ENCODE measurements at places on chromosomes 6 and 20. TPM values are rescaled to one million over a fixed set of nuclear protein-coding genes. Genes with fewer than 3 reads are reported as not detected.

DNA sequence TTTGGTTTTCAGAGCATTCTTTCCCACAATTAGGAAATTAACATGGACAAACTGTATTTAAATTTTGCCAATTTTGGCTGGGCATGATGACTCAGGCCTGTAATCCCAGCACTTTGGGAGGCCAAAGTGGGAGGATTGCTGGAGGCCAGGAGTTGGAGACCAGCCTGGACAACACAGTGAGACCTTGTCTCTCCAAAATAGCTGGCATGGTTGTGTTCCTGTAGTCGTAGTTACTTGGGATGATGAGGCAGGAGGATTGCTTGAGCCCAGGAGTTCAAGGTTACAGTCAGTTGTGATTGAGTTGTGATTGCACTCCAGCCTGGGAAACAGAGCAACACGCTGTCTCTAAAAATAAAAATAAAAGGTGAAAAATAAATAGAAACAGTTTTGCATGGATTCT, 15.0 kb downstream of the PANK2 start:
- DNase-seq: no peak

- peak; percentile 90 for DNase-seq
These were observed 116.3 kb downstream of the OR2B2 start for GRCh38 chr6:27795697-27796494.

The RUNX2 gene
- total RNA-seq: 0.79 TPM

The SLC22A3 gene
- 8.6 TPM for total RNA-seq

DNA sequence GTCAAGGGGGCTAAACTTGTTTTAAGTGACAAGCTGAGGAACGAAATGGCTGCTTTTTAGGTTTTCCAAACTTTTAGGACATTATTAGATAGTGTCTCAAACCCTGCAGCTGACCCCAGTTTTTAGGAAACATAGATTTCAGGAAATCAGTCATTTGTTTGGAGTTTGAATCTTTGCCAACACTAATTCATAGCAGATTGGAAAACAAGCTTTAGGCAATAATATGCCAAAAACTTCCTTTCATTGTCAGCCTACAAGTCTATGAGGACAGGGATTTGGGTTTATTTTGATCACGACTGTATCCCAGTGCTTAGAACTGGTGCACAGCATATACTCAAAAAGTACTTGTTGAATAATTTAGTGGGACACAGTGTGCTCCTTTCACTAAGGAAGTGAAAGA, 123.2 kb downstream of the TINAG start:
- DNase-seq: no peak

DNA sequence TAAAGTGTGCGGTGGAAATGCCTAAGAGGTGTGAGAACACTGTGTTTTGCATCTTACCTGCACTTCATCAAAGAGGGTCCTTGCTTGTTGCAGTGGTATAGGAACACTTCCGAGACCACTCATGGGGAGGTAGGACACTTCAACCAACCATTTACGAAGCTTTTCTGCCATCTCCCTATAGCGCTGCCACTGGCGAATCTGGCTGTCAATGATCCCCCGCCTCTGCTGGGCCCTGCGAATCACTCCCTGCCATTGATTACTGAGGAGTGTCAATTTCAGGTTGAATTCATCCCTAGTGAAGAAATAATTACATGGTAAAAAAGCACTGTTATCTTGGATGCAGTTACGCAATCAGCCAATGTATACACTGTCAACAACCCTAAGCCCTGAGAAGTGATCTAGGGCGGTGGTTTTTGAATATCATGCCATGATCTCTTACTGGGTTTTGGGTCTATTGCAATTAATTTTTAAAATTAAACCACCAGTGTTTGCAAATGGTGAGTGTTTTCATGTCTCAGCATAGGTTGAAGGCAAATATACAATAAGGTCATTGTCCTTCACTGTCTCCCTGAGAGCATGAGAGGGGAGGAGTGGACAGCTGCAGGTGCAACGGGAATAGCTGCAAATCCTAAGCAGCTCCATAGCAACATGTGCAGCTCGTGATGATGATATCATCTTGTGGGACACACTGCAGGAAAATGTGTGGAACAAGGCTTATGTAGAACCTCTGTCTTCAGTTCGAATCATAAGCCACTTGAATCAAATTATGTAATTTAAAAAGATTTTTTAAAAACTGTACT, 400.6 kb downstream of the ESR1 start:
- DNase-seq: no peak

The MAS1 gene
- total RNA-seq: not detected

- DNase-seq: no peak
These were observed 56.0 kb downstream of the TENT5A start for GRCh38 chr6:81696524-81696923.

The SUMO4 gene
- total RNA-seq: 1.2 TPM

DNA sequence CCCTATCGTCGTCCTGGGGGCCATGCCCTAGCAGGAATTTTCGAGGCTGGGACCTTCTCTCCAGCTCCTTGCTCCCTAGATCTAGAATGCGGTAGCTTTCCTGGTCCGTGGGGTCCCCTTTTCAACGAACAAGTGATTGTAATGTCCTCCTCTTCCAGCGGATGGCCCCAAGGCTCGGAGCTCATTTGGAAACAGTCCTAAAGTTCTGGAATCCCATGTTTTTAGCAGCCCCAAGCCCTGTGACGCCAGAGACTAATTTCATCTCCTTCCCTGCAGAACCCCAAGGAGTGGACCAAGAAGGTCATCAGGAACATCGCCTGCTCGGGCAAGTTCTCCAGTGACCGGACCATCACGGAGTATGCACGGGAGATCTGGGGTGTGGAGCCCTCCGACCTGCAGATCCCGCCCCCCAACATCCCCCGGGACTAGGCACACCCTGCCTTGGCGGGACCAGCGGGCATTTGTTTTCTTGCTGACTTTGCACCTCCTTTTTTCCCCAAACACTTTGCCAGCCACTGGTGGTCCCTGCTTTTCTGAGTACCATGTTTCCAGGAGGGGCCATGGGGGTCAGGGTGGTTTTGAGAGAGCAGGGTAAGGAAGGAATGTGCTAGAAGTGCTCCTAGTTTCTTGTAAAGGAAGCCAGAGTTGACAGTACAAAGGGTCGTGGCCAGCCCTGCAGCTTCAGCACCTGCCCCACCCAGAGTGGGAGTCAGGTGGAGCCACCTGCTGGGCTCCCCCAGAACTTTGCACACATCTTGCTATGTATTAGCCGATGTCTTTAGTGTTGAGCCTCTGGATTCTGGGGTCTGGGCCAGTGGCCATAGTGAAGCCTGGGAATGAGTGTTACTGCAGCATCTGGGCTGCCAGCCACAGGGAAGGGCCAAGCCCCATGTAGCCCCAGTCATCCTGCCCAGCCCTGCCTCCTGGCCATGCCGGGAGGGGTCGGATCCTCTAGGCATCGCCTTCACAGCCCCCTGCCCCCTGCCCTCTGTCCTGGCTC, 48.5 kb downstream of the PYGB start:
- DNase-seq: no peak

DNA sequence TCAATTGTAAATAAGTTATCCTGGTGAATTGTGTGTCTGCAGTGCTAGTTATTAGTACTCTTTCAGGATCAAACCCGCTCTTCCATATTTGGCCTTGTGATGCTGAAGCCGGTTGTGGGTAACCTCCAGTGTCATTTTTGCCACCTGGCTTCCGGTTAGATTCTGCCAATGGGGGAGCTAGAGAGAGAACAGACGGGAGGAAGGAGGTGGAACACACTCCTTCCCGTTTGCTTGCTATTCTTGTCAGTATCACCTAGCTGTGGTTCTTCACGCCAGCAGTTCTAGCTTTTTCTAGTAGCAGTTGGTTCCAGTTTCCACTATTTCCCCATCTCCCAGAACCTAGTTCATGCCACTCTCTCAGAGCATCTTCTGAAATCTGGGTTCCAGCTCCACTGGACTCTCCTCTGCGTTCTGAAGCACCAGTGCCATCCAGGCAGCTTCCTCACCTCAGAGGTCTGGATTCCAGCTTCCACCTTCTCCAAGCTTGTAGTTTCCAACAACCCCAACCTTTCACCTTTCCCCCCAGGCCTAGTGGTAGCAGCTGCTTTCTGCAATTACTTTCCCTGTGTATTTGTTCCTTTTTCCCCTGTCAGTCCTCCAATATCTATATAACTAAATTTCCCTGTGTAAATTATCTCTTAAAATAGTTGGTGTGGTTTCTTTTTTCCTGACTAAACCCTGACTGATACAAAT, 46.9 kb upstream of the LOC128125822 start:
- no peak for DNase-seq

The OR2H1 gene
- not detected for total RNA-seq

The EYS gene
- 0.26 TPM for total RNA-seq

The CCDC28A gene
- total RNA-seq: 11.4 TPM

- DNase-seq: no peak
These were observed 10.8 kb upstream of the ANKRD60 start for GRCh38 chr20:58239216-58239615.

The CAGE1 gene
- not detected for total RNA-seq

DNA sequence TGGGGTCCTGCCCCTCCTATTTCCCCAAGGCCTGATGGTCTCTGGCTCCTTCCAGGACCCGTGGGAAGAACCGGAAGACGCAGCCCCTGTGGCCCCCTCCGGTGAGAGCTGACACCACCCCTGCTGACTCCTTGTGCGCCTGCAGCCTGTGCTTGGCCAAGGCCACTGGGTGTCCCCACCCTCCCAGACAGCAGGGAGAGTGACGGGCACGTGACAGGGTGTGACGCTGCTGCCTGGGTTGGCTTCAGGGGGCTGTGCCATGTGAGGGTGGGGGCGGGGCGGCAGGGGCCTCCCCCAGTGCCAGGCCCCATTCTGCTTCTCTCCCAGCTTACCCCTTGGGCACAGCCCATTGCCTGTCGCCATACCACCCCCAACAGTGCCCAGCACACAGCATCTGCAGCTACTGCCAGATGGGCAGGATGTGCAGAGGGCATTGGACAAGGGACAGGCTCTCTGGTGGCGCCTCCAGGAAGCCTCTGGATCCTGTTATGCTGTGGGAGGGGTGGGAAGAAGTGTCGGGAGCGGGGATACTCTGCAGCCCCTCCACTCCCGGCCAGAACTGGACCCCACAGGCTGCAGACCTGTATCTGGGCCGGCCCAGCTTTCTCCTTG, 2.9 kb downstream of the BIRC7 start:
- no peak for DNase-seq

- DNase-seq: peak; percentile 65
These were observed 48.8 kb upstream of the ZNF217 start for GRCh38 chr20:53642196-53643030.

DNA sequence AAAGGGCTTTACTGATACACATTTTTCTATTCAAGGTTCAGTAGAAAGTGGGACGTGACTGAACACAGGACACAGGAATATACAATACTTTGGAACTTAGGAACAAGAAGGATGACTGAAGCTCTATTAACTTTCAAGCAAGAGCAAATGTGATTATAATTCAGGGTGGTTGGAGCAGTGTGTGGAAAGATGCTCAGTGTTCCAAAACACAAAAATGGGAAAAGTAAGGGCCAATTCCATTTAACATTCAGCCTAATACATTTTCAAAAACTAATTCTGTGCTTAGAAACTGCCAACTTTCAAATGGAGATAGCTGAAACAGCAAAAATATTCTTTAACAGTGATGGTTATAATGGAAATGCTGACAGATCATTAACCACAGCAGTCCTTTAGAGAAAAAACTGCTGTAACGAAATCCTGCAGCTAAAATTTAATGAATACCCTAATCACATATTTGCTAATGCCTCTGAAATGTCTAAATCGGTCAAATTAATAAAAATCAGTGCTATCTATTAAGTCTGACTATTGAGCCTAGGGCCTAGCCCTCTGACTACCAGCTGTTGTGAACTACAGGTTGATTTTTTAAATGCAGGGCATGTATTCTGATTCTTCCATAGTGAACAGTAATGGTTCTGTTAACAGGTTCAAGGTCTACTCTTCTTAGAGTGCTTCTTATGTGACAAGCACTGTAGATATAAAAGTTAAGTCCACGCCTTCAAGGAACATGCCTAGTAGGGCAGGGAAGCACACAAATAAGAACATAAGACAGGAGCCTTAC, 45.9 kb downstream of the RARS2 start:
- no peak for DNase-seq

DNA sequence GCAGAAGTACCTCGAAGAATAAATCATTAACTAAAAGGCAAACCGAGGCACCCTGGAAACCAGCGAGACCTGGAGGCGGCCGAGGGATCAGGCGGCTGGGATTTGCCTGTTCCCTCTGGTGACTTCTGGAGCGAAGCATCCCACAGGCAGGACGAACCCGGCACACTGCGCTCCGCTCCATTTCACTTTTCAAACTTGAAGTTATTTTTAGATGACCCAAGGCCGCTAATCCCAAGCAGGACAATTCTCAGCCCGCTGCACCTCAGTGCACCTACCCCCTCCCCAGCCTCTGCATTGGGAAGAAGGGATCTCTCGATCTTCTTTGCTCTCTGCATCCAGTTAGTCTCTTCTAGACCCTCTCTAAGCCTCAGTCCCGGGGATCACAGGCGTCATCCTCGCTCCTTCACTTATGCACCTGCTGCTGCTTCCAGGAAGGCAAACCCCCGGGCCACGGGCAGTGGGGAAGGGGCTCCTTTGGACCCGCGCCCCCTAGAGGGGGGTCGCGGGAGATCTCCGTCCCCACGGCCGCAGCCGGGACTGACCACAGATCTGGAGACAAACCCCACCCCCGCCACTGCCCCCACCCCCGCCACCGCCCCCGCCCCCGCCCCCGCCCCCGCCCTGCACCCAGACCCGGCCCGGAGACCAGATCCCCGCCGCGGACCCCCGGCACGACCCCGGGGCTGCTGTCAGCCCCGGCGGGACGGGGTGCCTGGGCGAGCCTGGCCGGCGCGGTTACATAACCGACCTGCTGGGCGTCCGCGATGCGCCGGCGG, 636 bp downstream of the RCAN2 start:
- DNase-seq: no peak

DNA sequence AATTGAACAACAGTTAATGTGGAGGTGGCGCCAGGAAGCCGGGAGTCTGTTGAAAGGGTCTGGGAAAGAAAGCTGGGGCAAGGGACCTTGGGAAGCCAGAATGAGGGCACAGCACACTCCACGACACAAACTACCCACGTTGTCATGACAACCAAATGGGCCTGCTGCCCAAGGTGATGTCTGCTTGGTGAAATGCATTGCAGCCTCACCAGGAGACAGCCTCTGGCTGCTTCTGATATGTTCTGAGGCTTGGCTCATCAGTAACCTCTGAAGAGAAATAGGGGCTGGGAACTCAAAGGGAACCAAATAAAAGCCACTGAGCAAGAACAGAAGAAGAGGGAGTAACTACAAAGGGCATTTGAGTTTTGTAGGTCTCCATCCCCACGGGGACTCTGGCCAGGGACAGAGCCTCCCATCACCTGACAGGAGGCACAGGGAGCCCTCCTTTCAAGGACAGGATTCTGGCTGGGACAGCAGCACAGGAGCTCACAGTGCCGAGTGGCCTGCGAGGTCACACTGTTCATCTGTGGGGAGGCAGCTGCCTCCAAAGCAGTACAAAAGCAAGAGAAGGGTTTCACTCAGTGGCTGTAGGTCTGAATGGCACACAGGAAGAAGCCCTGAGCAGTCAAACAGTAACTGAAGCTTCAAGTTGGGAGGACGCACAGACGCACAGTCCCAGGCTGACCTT, 44.6 kb upstream of the KCNK16 start:
- DNase-seq: no peak
